ENCODE measurements at places on chromosomes 5 and 9.

- DNase-seq, result peak; percentile 79
These were observed at the start of gene JMY for GRCh38 chr5:79235634-79236361. Gene JMY, plus strand, starts transcription at chr5:79236131. Its CDS starts 520 bp downstream, at chr5:79236651.

- DNase-seq, result no peak
These were observed 50.0 kb upstream of the COL5A1 start for GRCh38 chr9:134591573-134591981.

GRCh38 chr9:95507464-95508241, 9.1 kb downstream of the PTCH1 start:
- peak; percentile 30 for DNase-seq

- no peak for DNase-seq
These were observed 800.6 kb upstream of the CDH6 start for GRCh38 chr5:30392897-30393296.

DNA sequence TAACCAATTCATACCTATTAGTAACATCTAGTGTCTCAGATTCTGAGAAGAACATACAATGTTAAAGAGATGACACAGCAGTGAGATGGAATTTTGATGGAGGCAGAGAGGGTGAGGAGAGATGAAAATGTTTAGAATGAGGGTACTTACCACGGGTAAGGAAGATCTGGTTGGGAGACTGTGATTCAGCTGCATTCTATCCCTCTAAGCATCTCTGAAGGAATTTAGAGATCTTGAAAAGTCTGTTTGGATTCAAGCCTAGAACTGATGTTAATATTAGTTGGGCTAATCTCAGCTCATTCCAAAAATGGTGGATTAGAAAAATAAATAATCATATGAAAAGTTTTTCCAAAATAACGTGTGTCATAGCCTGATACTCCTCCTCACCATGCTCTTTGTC, 191.5 kb upstream of the CLINT1 start:
- no peak for DNase-seq

DNA sequence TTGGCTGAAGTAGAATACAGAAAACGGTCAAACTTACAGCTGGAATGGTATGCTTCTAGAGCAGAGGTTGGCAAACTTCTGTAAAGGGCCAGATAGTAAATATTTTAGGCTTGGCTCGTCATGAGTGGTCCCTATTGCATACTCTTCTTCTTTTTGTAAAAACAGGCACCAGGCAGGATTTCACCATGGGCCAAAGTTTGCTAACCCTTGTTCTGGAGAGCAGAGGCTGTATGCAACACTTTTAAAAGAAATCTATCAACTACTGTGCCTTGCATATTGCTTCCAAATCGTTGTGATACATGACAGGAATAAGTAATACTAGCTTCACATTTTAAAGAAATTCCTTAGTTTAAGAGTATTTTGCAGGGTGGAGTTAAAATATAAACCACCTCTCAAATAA, 15.6 kb upstream of the COL23A1 start:
- DNase-seq, result no peak

- DNase-seq, result no peak
These were observed 3.0 kb upstream of the ZBTB34 start for GRCh38 chr9:126857261-126857960.

- no peak for DNase-seq
These were observed 41.0 kb downstream of the B4GALT1 start for GRCh38 chr9:33125871-33126823.

GRCh38 chr9:112680731-112681402, 37.0 kb downstream of the INIP start:
- DNase-seq, result no peak

DNA sequence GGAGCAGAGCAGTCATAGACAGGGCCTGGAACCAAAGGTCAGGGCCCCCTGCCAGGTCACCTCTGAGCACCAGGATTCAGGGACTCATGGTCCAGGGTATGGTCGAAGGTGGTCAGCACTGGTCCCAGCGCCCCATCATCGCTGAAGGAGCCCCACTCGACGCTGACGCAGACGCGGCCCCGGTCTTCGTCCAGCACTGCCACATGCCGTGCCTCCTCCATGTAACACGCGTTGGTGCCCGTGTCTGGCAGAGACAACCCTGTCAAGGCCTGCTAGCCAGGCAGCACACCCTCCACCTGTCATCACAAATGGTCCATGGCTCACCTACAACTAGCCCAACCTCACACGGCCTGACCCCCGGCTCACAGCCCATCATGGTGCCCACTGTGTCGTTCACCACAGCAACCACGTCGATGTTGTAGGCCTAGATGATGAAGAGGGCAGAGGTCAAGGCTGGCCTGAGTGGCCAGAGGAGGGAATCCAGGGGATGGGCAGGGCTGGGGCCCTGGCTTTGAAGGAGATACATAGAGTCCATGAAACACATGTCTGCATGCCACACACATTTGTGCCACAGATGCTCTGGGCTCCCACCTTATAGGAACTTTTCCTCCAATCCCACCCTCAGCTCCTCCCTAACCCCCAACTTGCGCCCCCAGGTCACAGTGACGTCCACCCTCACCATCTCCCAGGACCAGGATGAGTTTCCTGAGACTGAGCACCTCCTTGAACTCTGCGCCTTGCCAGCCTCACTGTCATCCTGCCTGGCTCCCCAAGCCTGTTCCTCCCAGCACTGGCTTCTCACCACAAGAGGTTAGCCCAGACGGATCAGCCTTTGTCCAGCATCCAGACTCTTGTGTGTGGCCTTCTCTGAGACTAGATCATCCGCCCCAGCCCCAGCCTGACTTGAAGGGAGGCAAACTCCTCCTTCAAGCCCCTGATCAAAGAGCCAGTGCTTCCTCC, 9.5 kb downstream of the HK3 start:
- DNase-seq, result no peak

GRCh38 chr9:98610711-98611110, 98.0 kb downstream of the GABBR2 start:
- DNase-seq, result no peak

- no peak for DNase-seq
These were observed 458.0 kb downstream of the DMAC1 start for GRCh38 chr9:7341571-7341970.

GRCh38 chr5:41097642-41098041, 26.5 kb upstream of the MROH2B start:
- no peak for DNase-seq

DNA sequence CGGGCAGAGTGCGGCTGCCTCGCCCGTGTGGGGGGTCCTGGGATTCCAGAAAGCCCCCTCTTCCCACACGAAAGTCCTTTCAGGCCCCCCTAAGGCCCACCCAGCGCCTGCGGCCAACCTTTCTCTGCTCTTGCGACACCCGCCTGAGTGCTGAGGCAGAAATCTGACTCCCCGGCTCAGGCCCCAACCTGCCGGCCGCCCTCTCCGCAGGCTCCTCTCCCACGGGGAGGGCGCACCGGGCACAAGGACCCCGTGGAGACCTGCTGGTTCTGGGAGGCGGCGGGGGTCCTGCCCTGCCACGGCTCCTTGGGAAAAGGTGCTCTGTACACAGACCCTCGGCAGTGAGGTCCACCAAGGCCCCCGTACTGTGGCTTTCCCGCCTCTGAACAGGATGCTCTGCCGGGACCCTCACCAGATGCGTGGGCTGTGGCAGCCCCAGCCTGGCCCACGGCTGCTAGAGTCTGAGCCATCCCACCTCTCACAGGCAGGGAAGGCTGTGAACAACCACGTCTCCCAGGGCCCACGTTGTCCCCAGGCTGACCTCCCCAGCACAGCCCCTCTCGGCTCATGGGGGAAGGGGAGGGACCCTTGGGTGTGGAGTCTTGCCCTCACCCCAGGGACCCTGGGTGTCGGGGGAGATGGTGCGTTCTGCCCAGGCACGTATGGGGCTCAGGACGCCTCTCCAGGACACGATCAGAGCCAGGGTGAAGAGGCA, 41.5 kb upstream of the EGFL7 start:
- DNase-seq, result no peak

- no peak for DNase-seq
These were observed 274.5 kb upstream of the C9orf72 start for GRCh38 chr9:27847818-27848217.

GRCh38 chr9:22112870-22113821, 104.0 kb upstream of the CDKN2B start:
- DNase-seq, result no peak

DNA sequence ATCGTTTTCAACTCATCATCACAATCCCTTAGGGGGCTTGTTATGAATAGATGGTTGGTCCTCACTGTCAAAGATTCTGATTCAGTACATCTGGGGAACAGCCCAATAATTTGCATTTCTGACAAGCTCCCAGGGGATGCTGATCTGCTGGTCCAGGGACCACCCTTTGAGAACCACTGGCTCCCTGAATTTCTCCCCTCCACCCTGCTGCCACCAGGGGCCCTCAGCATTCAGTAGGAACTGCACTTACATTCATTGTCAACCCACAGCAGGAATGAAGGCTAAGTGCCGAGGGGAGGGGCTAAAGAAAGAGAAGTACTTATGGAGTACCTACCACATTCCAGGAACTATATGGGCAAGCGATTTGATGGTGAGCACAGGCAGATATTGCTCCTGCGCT, 85.9 kb downstream of the BOD1 start:
- no peak for DNase-seq

DNA sequence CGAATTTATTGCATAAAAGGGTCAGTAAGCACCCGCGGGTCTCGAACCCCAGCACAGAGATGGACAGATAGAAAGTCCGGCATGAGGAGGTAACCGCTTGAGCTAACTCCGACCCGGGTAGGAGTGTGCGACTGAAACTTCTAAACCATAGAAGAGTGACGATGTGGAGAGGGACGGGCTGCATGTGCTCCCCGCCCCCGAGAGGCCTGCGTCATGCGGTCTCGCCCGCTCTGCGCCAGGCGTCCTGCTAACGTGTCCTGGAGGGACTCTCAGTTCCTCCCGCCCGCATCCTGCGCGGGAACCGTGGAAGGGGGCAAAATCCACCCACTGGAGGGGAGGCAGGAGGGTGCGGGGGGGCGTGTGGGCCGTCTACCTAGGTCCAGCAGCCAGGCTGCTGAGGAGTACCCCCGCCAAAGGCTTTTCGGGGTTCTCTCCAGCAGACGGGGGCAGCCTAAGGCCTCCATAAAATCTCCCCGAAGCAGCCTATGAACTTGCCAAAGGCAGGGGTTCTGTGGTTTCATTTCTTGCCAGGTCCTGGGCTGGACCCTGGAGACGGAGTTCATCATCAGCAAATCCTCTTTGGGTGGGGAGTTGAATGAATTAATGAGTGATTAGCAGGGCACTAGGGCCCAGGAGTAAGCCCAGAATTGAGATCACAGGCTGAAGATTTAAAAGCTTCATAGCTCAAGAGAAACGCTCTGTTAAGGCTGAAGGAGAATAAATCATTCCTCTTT, 51.9 kb downstream of the TGFBI start:
- DNase-seq, result peak; percentile 23

GRCh38 chr5:90898326-90899013, 339.9 kb downstream of the ADGRV1 start:
- DNase-seq, result no peak

DNA sequence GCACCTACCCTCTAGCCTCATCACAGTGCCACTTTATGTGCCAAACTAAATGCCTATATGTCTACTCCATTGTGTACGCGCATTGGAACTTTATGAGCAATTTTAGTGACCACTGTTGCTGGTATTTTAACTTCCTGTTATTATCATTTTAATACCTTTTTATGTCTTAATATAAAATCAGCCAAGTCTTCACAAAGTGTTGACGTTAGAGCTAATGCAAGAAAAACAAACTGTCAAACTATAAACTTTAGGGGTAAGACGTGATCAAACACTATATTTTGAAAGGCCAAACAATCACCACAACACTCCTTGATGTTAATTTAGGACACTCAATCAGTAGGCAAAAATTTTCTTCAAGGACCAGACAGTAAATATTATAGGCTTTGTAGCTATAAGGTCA, 73.9 kb downstream of the PRELID2 start:
- DNase-seq, result no peak

- no peak for DNase-seq
These were observed 46.4 kb upstream of the ZNF462 start for GRCh38 chr9:106816524-106816923.

DNA sequence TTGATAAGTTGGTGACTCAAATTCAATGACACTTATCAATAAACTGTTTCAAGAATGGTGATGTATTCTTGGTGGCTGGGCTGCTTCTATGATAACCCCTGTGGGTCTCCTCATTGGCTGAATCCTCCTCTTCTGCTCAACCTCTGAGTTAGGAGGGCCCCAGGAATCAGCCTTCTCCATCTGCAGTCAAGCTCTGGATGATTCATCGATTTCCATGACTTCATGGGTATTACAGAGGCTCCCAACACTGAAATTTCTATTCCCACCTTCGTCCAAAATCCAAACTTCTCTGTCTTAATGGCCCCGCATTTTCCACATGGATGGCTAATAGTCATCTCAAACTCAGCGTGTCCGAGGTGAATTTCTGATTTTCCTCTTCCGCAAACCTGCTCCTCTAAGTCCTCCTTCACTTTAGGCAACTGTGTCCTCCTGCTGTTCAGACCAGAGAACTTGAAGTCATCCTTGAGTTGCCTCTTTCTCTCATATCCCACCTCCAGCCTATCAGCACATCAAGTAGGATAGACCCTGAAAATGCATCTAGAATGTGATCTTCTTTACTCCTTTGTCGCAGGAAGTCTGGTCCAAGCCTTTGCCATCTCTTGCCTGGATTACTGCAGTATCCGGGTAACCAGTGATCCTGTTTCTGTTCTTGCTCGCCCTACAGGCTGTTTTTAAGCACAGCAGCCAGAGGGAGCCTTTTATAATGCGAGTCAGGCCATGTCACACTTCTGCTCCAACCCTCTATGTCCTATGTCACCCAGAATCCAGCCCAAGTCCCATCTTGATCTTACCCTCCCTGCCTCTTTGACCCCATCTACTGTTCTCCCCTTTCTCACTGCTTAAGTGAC, 41.4 kb upstream of the IL7R start:
- DNase-seq, result no peak

- DNase-seq, result no peak
These were observed 6.2 kb upstream of the TMEM171 start for GRCh38 chr5:73114044-73114688.

DNA sequence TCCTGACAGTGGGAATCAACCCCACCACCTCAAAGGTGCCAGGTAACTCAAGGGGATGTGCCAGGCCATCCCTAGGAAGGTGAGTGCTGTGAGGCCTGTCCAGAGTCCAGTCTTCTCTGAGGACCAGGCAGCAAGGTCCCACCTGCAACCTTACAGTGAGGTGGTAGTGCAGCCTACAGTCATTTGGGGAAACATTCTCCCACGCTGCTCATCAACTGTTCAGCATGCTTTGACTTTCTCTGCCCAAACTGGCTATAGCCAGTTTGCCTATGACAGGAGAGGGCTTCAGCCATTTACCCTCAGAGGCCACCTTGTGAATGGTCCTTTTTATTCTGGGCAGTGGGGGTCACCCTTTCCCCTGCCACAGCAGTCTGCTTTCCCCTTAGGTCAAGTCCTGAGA, 81.9 kb downstream of the ATPSCKMT start:
- no peak for DNase-seq

GRCh38 chr5:97072696-97073095, 69.7 kb downstream of the LIX1 start:
- DNase-seq, result no peak

GRCh38 chr9:14316602-14317300, 2.8 kb upstream of the NFIB start:
- DNase-seq, result no peak

GRCh38 chr5:24222876-24223275, 421.9 kb downstream of the CDH10 start:
- DNase-seq, result no peak
